Activated CD4-positive, alpha-beta memory T cell treated with anti-CD3 and anti-CD28 coated beads, Interleukin-2, amount 10 ng/mL, durations not matched to agents 7 days and 5 days (primary cell): ENCODE measurements at places on chromosomes 7 and 10. TPM values are rescaled to one million over a fixed set of nuclear protein-coding genes. Genes with fewer than 3 reads are reported as not detected.
A peak's percentile ranks its signal among the peaks of the same experiment; 100 is the strongest.

ZFAND2A gene
- 34.6 TPM for total RNA-seq

DNA sequence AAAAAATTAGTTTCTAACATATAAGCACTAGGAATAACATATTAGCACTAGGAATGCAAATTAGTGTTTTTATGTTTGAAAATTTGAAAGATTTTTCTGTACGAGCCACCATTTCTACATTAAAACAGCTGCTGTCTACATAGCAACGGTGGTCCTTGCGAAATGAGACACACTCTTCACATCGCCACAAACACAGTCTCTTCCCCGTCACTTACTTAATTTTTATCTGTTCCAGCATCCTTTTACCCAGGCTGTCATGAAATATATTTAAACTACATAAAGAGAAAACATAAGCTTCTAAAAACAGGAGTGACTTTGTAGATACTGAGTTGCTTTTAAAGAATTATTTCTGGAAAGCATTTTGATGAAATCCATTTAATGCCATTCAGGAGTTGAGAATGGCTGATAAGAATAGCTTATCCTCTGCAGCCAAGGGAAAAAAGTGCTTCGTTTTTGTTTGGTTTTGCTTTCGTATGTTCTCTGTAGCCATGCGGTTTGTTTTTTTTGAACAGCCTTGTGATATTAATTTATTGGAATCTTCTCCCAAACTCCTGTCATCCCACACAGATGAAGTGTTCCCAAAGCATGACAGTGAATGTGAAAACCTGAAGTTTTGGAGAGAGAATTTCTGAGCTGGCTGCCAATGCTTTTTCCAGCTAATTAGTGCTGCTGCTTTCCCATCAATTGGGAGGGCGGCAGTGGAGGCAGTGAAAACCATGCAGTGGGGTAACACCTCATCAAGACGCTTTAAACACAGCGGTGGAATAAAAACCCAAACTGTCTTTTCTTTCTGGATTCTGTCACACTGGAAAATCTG is 603.7 kb upstream of the ADARB2 start:
- no peaks in the 10 kb centered on the region for H3K4me1 ChIP-seq
- no peak overlapping the region for H3K27ac ChIP-seq
- no peak for DNase-seq
- no peaks in the 10 kb centered on the region for H3K27me3 ChIP-seq
- no peaks in the 10 kb centered on the region for H3K36me3 ChIP-seq

DNA sequence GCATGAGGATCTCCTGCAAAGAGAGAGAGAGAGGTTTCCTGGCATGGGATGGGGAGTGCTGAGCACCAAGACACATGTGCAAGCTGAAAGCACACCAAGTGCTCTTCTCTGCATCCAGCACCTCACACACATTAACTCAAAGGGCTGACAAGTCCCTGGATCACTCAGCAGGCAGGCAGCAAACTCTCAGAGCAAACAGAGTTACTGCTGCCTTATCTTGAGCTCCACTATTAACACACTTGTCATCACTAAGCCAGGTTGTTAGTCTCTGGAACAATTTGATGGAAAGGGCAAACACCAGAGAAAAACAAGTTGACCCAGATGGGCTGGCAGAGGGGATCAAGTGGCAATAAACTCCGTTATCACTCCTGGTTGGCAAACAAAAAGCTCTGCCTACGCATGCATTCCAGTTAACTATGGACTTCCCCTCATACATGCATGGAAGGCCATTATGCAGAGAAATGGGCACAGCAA is 349.9 kb downstream of the KCNMA1 start:
- no peaks in the 10 kb centered on the region for H3K36me3 ChIP-seq
- H3K27ac ChIP-seq, result no peak overlapping the region
- H3K4me3 ChIP-seq, result no peak overlapping the region
- no peak for DNase-seq
- no peaks in the 10 kb centered on the region for H3K27me3 ChIP-seq

- H3K27ac ChIP-seq, result no peak overlapping the region
- peaks cover 5% of the 10 kb centered on the region for H3K36me3 ChIP-seq
- H3K4me1 ChIP-seq, result peaks cover 25% of the 10 kb centered on the region
- DNase-seq, result no peak
- peaks cover 77% of the 10 kb centered on the region for H3K27me3 ChIP-seq
Measured at GRCh38 chr10:101123085-101123814, 7.8 kb upstream of the TLX1 start.

HOXA3 gene
- not detected for total RNA-seq

DNA sequence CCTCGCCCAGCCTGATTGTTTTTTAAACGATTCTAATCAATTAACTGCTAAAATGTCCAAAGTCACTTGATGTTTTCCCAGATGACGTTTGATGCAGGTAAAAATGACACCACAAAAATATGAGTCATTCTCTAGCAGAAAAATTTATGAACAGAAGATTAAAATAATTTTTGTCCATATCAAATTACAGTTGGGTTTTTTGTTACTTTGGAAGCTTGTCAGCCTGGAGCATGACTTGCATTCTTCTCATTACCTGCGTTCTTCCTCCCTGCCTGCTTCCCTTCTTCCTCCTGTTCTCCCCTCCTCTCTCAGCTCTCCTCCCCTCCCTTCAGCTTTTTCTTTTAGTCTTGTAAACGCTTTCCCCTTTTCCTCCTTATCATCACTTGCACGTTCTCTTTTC is 18.7 kb downstream of the IL15RA start:
- no peak for DNase-seq
- peaks cover 44% of the 10 kb centered on the region for H3K36me3 ChIP-seq
- H3K4me1 ChIP-seq, result no peaks in the 10 kb centered on the region
- no peaks in the 10 kb centered on the region for H3K27me3 ChIP-seq

- no peak for DNase-seq
- no peaks in the 10 kb centered on the region for H3K4me1 ChIP-seq
- no peak overlapping the region for H3K4me3 ChIP-seq
- H3K27ac ChIP-seq, result no peak overlapping the region
Measured at GRCh38 chr7:47666164-47666862, 84.4 kb upstream of the TNS3 start.

DNA sequence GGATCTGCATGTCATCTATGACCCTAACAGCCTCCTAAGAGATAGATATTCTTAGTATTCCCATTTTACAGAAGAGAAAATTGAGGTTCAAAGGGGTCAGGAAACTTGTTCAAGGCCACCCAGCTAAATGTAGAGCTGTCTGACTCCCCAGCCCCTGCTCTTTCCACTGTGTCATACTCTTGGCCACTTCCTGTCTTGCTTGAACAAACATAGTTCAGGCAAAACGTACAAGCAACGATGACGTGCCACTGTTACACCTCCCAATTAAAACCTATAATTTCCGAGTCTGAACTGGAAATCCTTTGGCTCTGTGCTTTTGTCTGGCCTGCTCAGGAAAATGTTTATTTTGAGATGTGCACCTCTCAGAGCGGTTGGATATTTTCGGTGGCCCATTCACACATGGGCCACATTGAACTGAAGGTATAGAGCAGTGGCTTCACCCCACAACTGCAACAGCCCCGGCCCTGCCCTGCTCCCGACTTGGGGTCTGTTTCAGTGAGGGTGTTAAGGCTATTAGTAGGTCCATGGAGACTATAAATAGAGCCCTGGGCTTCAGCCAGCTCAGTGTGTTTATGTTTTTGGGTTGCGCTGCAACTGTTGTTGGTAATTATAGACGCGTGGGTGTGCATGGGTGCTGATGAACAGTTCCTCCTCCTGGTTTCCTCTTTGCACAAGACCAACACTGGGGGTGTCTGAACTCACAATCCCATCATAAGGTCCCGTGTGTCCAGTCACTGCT is 172.3 kb upstream of the ADO start:
- H3K4me1 ChIP-seq, result peaks cover 28% of the 10 kb centered on the region
- DNase-seq, result peak; percentile 77
- no peak overlapping the region for H3K4me3 ChIP-seq

GRCh38 chr10:125633517-125633999 is 49.4 kb downstream of the TEX36 start:
- H3K4me3 ChIP-seq, result no peak overlapping the region
- H3K4me1 ChIP-seq, result no peaks in the 10 kb centered on the region
- H3K27ac ChIP-seq, result no peak overlapping the region
- H3K36me3 ChIP-seq, result no peaks in the 10 kb centered on the region
- DNase-seq, result no peak

OR2A1 gene
- total RNA-seq, result not detected
